ENCODE measurements at places on chromosomes 12 and 14. TPM values are rescaled to one million over a fixed set of nuclear protein-coding genes. Genes with fewer than 3 reads are reported as not detected.

Gene GLT8D2
- total RNA-seq = 7.5 TPM

- H3K4me1 ChIP-seq = no peaks in the 10 kb centered on the region
- no peak overlapping the region for H3K4me3 ChIP-seq
- H3K36me3 ChIP-seq = no peaks in the 10 kb centered on the region
Observed at GRCh38 chr12:5251786-5252185, 180.1 kb upstream of the NTF3 start.

Gene DNAJC22
- total RNA-seq = 0.21 TPM

GRCh38 chr12:98317939-98318899, 197.2 kb upstream of the TMPO start:
- no peak for DNase-seq
- no peaks in the 10 kb centered on the region for H3K36me3 ChIP-seq
- H3K4me1 ChIP-seq = no peaks in the 10 kb centered on the region
- no peak overlapping the region for H3K4me3 ChIP-seq
- no peak overlapping the region for H3K27ac ChIP-seq
- no peaks in the 10 kb centered on the region for H3K27me3 ChIP-seq

Gene WNT1
- total RNA-seq = not detected

- DNase-seq = no peak
Observed at GRCh38 chr12:51717326-51717925, 126.4 kb downstream of the SCN8A start.

All from left lung (tissue), 14 donors.